ENCODE measurements at places on chromosomes 12 and 14. TPM values are rescaled to one million over a fixed set of nuclear protein-coding genes. Genes with fewer than 3 reads are reported as not detected.
A peak's percentile ranks its signal among the peaks of the same experiment; 100 is the strongest.

GRCh38 chr14:56324454-56324853 lies 206.2 kb downstream of the PELI2 start:
- no peak for DNase-seq

Gene AKAP3
- 1.00 TPM for total RNA-seq

GRCh38 chr12:97324471-97324870 lies 138.1 kb upstream of the RMST start:
- no peak for DNase-seq

Gene IL22
- not detected for total RNA-seq

Gene SERPINA9
- not detected for total RNA-seq

- no peak for DNase-seq
These were observed 1397.3 kb upstream of the TMEM132C start for GRCh38 chr12:126869644-126870043.

Gene PGF
- total RNA-seq, result 0.33 TPM

GRCh38 chr14:85991156-85991555 lies 461.2 kb downstream of the FLRT2 start:
- DNase-seq, result no peak

GRCh38 chr14:22846811-22847307 lies 10.5 kb downstream of the MMP14 start:
- no peak for DNase-seq

DNA sequence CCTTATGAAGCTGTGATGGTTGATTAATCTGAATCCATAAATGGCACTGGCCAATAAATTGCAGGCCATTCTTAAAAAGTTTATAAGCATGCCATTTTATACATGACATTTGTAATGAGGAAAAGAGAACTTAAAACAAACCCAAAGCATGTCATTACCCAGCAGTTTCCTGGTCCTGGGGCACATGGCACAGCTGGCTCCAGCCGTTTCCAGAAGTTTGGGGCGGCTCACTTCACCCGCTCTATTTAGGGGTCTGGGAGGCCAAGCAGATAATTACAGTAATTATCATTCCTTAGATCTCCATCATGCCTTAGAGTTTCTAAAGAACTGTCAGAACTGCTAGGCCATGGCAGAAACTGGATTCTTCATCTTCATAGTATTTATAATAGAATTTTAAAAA lies 6.4 kb downstream of the ADGRD1 start:
- no peak for DNase-seq

- DNase-seq, result no peak
These were observed 4.5 kb downstream of the PGF start for GRCh38 chr14:74950795-74951442.

GRCh38 chr12:31991815-31992214 lies 32.6 kb downstream of the RESF1 start:
- no peak for DNase-seq

Gene KRT85
- total RNA-seq, result not detected

DNA sequence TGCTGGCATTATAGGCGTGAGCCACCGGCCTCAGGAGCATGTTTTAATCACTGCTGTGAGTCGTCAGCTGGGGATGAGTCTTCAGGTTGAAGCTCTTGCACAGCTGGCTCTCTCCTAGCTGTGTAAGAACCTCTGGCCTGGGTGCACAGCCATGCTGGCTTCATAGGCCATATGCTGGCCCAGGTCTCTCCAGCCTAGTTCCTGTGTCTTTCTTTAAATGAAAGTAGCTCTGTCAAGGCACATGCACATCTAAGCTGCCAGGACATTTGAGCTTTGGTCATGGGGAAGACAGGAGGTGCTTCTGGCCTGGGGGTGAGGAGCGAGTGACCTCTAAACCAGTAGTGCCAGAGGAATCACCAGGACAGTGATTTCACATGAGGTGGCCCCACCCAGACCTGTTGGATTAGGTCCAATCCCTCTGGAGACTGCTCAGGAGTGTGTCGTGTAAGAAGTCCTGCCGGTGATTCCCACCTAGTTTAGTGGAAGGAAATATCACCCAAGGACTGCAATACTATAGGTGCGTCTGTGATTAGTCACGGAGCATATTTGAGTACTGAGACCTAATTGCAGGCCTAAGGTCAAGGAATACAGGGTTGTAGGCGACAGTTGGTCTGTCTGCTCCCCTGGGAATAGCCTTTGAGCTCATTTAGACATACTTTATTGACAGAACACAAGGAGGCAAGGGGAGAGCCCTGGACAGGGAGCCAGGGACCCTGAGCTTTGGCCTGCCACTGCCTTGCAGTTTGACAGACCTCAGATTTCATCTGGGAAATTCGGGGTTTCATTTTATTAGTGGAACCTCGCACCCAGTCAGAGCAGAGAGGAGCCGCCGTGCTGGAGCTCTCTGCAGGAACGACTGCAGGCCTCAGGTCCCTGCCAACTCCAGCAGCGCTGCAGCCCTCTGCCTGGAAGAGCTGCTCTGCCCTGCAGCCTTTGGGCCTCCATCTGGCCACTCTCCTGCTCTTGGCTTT lies 67.0 kb downstream of the ANKRD9 start:
- DNase-seq, result no peak

Gene HCAR3
- total RNA-seq, result 1.8 TPM

GRCh38 chr12:48003226-48004052 lies 837 bp downstream of the COL2A1 start:
- no peak for DNase-seq

GRCh38 chr14:30584058-30584630 lies 25.2 kb downstream of the G2E3 start:
- DNase-seq, result no peak

- no peak for DNase-seq
These were observed 37.1 kb upstream of the STK38L start for GRCh38 chr12:27206801-27207502.

Gene SIX1
- total RNA-seq, result not detected

- DNase-seq, result no peak
These were observed 46.0 kb upstream of the CCDC60 start for GRCh38 chr12:119288576-119288975.

DNA sequence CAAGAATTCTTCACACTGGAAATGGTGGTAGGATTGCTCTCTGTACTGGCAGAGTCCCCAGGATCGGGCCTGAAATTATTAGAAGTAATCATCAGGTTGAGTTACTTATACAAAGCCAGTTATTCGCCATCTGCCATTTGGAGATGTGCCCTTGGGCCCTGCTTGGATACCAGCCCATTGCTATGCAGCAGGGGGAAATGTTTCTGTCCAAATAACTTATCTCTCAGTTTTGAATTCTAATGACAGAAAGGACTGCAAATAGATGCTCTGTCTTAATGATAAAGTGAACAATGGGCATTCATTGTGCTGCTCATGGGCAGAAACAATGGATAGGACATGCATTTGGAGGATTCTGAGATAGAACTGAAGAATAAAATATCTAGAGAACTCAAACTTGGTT lies 139.1 kb upstream of the PELI2 start:
- DNase-seq, result no peak

Gene PRR4
- total RNA-seq, result 3.6 TPM

GRCh38 chr12:49212572-49212971 lies 23.7 kb upstream of the TUBA1A start:
- no peak for DNase-seq

GRCh38 chr12:112847708-112848337 lies 56.3 kb downstream of the RPH3A start:
- DNase-seq, result no peak

- DNase-seq, result no peak
These were observed 15.9 kb downstream of the NCOR2 start for GRCh38 chr12:124551268-124552144.

DNA sequence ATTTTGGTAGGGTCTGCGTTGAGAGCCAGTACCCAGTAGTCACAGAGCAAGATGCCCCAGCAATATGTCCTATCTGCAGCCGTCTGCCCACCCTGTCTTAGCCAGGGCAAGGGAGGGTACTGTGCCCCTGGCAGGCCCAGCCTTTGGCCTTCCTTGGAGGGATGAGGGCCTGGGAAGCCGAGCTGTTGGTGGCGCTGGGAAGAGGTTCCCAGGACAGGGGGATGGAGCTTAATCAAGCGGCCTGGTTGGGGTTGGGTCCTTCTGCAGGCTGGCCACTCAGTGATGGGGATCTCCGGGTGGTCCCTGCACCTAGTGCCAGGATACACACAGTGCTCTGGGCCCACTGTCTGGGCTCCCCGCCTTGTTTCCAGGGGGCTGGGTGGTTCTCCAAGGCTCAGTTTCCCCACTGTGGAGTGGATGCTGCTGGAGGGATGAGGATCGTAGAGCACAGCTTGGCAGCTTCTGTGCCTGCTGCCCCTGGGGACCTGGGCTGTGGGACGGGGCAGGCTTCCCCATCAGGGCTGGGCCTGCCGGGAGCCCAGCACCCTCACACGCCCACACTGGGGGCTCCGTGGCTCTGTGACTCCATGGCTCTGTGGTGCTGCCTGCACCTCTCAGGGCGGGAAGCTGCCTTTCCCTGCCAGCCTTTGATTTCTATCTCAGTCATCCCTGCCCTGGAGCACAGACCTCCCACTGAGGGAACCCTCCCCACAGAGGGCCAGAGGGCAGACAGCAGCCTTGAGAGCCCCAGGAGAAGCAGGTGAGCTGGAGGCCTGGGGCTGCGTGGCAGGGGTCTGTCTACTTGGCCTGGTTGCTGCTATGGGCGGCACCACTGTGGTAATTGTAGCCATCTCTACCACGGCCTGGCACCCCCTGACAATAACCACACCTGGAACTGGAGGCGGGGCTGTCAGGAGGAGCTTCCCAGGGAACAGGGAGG lies 357.0 kb downstream of the TMEM121 start:
- DNase-seq, result no peak

- DNase-seq, result no peak
These were observed 15.7 kb downstream of the DNAL1 start for GRCh38 chr14:73660511-73660910.

- peak; percentile 22 for DNase-seq
These were observed 33.3 kb downstream of the RAD52 start for GRCh38 chr12:916240-916639.

Gene SCYL2
- total RNA-seq, result 56.1 TPM

DNA sequence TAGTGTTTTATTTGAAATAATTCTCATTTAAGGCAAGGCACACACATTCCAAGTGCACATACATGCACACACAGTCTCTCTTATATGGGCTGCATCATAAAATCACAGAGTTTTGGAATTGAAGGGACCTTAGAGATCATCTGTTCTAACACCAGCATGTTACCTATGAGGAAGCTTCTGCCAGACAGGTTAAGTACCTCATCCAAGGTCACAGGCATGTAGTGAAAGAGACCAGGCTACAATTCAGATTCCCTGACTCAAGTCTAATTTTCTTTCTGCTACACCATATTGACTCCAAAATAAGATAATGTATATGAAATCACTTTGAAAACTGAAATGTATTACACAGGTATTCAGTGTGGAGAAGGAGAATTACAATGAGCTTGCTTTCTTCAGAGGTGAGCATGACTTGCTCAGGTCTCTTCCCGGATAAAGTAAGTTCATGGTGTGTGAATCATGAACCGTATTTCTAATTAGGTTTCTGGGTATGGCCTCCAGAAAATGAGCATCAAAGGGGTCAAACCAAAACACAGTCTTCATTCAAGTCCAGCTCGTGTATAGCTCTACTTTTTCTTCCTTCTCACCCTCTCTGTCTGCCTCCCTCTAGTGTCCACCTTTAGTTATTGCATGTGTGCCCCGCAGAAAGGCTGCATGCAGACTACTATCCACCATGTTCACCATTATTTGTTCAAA lies 411.9 kb downstream of the FUT8 start:
- peak; percentile 82 for DNase-seq

Gene SERPINA12
- not detected for total RNA-seq

DNA sequence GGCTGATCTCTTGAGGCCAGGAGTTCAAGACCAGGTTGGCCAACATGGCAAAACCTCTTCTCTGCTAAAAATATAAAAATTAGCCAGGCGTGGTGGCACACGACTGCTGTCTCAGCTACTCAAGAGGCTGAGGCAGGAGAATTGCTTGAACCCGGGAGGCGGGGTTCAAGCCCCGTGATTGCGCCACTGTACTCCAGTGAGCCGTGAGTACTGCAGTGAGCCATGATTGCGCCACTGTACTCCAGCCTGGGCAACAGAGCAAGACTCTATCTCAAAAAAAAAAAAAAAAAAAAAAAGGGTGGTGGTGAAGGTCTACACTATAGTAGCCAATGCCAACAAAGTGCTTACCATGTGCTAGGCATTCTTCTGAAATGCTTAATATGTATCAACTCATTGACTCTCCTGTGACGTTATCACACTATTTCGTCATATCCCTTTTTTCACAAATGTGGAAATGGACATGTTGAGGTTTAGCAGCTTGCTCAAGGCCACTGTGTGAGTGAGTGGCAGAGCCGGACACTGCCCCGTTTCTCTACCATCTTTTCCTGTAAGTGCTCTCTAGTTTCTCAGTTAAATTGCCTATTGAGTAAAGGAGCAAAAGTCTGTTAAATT lies 59.6 kb downstream of the GNS start:
- DNase-seq, result no peak

DNA sequence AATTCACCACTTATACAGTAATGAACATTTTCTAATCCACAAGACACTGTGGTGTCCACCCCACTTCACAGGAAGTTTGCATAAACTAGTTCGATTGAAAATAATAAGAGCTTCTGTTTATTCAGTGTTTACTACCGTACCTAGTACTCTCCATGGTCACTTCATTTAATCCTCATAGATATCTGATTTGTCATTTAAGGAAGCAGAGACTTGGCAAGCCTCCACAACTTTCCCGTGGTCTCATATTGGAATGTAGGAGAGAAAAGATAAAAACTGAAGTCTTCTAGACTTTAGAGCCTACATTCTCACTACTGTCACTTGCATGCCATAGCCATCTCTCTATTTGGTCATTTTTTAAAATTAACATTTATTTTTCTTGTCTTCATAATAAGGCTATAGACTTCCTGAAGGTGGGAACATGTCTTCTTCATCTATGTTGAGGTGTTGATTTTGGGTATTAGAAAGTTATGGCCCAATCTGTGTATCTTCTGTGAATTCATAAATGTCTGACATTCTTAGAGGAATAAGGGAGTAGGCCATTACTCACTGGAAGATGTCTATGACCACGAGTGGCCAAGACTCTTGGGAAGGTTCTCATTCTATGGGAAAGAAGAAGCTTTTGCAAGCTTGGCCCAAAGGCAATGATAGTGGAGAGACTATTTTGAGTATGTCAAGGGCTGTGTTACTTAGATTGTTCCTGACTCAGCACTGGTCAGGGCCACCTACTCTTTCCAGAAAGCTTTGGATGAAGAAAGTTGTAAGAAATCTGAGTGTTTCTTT lies 423.7 kb downstream of the LRIG3 start:
- DNase-seq, result no peak

Gene GNB3
- not detected for total RNA-seq

Gene DDHD1
- total RNA-seq, result 82.3 TPM

DNA sequence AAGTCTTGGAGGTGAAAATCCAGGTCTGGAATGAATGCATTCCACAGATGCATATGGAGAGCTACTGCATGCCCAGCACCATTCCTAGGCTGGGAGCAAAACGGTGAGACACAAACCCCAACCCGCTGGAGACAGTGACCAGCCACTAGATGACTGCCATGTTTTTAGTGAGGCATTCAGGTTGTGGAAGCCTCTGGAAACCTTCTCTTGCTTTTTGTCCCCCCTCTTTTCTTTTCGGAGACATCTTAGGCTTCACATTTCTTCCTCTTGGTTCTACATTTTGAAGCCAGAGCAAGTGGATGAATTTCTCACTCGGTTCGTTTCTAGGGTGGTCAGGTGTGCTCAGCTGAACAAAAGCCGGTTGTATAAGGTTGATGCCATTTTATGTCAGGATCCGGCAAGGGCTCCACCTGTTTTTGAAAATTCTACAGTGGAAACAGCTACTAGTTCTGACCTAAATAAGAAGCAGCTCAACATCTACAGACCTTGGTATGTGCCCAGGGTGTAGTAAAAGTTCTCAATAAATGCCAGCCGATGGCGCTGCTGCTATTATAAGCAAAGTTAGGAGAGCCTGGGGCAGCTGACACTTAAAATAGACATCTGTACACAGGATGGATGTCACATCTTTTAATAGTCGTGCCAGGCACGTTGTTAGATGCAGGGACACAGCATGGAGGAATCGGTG lies 1.8 kb upstream of the ZNF839 start:
- peak; percentile 57 for DNase-seq

Gene IAPP
- total RNA-seq, result not detected
